ENCODE measurements at places on chromosomes 2 and 18. TPM values are rescaled to one million over a fixed set of nuclear protein-coding genes. Genes with fewer than 3 reads are reported as not detected.

OLA1 gene
- total RNA-seq, result 38.9 TPM

CDKL4 gene
- 5.2 TPM for total RNA-seq

SMAD2 gene
- 74.5 TPM for total RNA-seq

ACSL3 gene
- total RNA-seq, result 73.2 TPM

ATP8B1 gene
- total RNA-seq, result 19.6 TPM

ATF2 gene
- total RNA-seq, result 43.5 TPM

SATB2 gene
- total RNA-seq, result 2.2 TPM

HOXD8 gene
- total RNA-seq, result not detected

UGT1A10 gene
- total RNA-seq, result not detected

PAX3 gene
- not detected for total RNA-seq

NAB1 gene
- total RNA-seq, result 53.5 TPM

FOXI3 gene
- not detected for total RNA-seq

PKDCC gene
- total RNA-seq, result 106 TPM

TMEM150A gene
- total RNA-seq, result 18.9 TPM

ZCCHC2 gene
- total RNA-seq, result 44.1 TPM

NTSR2 gene
- not detected for total RNA-seq

TPO gene
- not detected for total RNA-seq

OSR1 gene
- 3.2 TPM for total RNA-seq

DUSP19 gene
- 2.5 TPM for total RNA-seq

GPR45 gene
- total RNA-seq, result not detected

KCNIP3 gene
- total RNA-seq, result 3.7 TPM

FAM161A gene
- 4.2 TPM for total RNA-seq

PSD4 gene
- 62.9 TPM for total RNA-seq

IHH gene
- total RNA-seq, result 4.4 TPM

ABCB11 gene
- total RNA-seq, result 0.03 TPM

PROM2 gene
- total RNA-seq, result 10.2 TPM

NEURL3 gene
- 0.61 TPM for total RNA-seq

CCT7 gene
- total RNA-seq, result 135 TPM

SLC9A4 gene
- total RNA-seq, result not detected

PRKAG3 gene
- total RNA-seq, result not detected

TCF7L1 gene
- 9.9 TPM for total RNA-seq

Measured in upper lobe of left lung (tissue), 6 donors.